Stimulated activated CD4-positive, alpha-beta T cell treated with anti-CD3 and anti-CD28 coated beads, Interleukin-1b, Interleukin-23, amount 100 ng/mL, for 1 hour (primary cell): ENCODE measurements at places on chromosomes 1 and 21.

DNA sequence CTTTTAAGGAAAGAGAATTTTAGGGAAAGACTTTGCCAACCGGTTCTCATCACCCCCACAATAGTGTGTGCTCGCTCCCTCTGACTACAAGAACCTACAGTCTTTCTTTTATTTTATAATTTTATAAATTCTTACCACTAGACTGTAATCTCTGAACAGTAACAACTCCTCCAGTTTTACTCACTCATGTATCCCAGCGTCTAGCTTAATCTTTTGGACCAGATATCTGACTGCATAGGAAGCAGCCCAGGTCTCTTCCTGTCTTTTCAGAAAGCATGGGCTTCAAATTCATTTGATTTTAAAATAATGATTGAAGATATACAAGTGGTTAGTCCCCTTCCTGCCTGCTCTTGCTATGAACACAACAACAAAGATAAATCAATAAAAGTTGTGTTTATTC is 19.0 kb upstream of the DUSP10 start:
- no peak for DNase-seq

DNA sequence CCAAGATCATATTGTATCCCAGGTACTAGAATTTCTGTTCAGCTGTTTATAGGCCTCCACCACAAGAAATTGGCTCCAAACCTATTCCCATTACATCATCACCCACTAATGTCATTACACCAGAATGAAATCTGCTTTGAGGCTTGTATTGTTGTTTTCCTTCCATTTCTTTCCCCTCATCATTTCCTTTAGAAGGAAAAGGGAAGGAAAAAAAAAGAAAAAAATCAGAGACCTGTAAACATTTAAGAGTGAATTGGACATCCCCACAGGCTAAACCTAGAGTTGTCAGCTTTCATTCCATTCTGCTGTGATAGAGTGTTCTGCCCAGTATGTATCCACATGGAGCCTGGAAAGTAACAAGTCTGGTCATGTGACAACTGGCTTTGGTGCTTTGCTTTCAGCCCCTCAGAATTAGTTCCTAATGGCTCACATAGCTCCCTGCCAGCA is 44.6 kb downstream of the NFYC start:
- DNase-seq: no peak

DNA sequence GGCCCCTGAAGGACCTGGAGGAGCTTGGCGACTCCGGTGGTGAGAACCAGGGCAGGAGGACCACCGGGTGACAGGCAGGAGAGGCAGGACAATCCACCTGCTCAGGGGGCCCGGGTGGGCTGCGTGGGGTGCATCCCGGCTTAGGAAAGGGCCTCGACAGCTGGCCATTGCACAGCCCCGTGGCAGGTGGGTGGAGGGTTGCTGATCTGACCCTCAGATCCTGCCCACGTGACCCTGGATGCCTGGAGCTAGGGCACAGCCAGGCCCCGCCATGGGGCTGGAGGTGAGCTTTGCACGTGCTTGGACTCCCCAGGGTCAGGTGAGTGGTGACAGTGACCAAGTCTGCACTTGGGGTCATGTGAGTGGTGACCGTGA is 35.5 kb upstream of the SLC19A1 start:
- no peak for DNase-seq

- DNase-seq: no peak
Measured at GRCh38 chr1:226748306-226748705, 9.2 kb upstream of the ITPKB start.

DNA sequence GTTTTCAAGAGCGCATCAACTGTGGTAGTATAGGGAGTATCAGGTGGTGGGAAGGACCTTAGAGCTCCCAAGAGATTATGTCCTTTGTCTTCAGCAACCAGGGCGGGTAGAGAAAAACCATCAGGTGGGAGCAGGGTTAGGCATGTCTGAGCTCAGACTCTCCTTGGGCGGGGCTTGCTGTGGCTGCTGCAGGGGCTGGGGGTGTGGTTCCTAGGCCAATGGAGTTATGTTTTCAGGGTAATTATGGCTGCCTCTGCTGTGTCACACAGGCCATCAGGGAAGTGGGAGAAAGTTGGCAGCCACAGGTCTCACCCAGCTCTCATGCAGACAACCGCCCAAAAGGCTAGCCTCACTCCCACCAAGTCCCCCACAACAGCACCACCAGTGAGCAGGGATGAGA is 74.9 kb downstream of the FCRL5 start:
- DNase-seq: no peak

GRCh38 chr1:94283462-94283861 is 46.1 kb upstream of the ARHGAP29 start:
- no peak for DNase-seq

GRCh38 chr1:222275729-222276465 is 272.0 kb downstream of the HHIPL2 start:
- DNase-seq: no peak

GRCh38 chr1:214438530-214438929 is 112.9 kb downstream of the PTPN14 start:
- DNase-seq: no peak

DNA sequence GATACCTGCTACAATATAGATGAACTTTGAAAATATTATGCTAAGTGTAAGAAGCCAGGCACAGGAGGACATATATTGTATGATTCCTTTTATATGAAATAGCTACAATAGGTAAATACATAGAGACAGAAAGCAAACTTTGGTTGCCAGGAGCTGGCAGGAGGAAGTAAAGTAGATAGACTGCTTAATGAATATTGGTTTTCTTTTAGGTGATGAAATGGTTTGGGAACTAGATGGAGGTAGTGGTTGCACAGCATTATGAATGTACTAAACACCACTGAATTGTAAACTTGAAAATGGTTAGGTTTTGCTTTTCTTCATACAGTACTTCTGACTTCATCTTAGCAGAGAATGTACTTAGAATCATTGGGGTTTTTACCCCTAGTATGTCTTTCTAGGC is 21.5 kb downstream of the ABCB10 start:
- no peak for DNase-seq

GRCh38 chr1:41892301-41892781 is 26.4 kb downstream of the HIVEP3 start:
- no peak for DNase-seq

DNA sequence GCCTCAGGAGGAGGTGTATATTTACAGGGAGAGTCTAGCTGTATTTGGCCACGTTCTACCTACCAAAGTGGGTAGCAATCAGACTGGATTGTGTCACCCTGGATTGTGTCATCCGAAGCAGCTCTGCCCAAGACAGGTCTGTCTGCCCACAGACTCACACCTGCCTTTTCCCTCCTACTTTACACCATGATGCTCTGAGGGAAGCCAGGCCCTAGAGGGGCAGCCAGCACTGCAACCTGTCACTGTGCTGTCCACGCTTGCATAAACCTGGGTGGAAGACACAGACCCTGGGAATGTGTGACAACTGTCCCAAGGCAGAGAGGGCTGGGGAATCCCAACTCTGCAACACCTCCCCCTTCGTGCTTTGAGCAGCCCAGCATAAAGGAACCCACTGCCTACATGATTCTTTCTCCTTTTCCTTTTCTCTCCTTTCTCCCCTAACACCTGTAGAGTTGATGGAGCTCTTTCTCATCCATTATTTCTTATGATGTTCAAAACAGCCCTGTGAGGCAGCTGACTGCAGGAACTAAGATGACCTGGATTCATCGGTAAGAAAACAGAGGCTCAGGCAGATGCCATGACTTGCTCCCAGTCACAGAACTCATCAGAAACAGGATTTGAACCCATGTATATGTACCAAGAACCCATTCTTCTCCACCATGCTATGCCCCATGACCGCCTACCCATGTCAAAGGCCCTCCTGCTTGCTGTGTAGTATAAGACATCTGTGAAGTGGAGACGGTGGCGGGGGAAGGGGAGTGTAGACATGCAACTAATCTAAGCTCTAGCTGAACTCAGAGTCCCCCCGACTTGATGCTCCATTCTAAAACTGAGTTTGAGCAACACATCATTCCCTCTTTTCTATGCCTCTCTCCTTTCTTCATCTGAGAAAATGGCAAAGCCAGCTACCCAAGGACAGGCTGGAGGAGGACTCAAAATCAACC is 55.9 kb downstream of the ITPKB start:
- DNase-seq: no peak

- no peak for DNase-seq
Measured at GRCh38 chr1:172394811-172395210, 25.7 kb upstream of the C1orf105 start.

GRCh38 chr1:244992833-244993232 is 128.5 kb upstream of the HNRNPU start:
- no peak for DNase-seq

DNA sequence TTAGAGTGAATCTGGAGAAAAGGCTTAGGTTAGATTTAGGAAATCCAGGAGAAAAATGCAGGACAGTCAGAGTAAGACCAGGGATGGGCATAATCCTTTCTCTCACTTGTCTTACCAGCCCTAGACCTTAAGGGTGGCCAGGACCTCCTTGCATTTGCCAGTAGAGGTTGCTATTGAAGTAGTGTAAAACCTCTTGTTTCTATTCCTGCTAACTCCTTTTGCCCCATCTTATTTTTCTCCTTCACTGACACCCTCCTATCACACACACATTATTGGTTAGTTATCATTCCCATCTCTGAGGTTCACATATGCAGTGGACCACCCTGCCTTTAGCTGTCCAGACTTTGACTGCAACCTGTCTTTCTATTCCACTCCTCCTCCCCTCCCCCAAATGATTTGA is 75.0 kb upstream of the MACF1 start:
- DNase-seq: no peak

DNA sequence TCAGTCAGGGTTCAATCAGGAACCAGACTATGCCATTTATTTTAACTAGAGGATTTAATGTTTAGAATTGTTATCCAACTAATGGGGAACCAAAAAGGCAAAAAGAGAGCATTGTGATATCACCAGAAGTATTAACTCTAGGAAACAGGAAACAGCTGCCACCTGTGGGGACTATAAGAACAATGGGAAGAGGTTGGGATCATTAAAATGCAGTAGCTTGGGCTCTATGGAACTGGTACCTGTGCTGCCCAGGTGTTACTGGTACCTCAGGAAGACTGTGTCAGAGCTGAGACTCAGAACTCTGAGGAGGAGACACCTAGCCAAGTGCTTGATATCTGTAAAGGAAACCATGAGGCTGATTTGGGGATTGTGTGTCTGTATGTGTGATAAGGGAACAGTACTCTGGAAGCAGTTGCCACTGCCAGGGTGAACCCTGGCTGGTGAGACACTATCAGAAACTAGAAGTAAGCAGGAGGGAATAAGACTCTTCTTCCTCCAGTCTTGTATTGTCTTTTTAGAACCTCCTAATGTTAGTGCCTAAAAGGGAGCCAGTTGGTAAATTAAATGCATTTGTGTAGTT is 49.4 kb downstream of the MAN1A2 start:
- DNase-seq: no peak

- no peak for DNase-seq
Measured at GRCh38 chr1:22319608-22320007, 132.0 kb upstream of the ZBTB40 start.

DNA sequence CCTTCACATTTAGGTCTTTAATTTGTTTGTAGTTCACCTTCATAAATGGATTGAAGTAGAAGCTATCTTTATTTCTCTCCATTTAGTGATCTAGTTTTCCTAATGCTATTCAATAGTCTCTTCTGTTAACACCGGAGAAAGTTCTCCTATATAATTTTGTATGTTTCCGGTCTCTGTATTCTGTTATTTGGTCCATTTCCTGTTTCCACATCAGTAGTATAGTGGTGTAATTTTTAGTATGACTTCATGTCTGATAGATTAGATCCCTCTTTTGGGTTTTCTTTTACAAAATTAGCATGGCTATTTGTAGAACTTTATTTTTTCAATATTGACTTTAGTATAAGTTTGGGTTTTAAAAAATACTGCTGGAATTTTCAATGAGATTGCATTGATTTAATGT is 41.6 kb upstream of the PKP1 start:
- no peak for DNase-seq

GRCh38 chr1:168333562-168334276 is 53.0 kb downstream of the TBX19 start:
- no peak for DNase-seq

DNA sequence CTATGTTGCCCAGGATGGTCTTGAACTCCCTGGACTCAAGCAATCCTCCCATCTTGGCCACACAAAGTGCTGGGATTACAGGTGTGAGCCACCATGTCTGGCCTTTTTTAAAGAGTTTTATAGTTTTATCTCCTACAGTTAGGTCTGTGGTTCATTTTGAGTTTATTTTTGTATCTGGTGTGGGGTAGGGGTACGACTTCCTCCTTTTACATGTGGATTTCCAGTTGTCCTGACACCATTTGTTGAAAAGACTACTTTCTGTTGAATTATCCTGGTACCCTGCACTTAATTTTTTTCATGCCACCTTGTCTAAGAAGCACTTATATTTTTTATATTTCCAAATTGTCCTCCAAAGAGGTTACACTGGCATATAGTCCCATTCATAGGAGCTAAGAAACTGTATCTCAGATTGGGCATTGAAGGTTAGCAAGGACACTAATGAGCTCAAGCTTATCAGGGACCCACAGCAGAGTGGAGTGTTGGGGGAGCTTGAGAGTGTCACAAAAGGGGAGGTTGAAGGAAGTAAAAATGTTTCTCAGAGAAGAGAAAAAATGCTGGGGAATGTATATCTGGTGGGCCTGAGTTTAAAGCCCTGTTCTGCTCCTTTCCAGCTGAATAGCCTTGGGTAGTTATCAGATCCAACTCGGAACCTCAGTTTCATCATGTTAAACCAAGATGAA is 23.4 kb upstream of the MEF2D start:
- no peak for DNase-seq

DNA sequence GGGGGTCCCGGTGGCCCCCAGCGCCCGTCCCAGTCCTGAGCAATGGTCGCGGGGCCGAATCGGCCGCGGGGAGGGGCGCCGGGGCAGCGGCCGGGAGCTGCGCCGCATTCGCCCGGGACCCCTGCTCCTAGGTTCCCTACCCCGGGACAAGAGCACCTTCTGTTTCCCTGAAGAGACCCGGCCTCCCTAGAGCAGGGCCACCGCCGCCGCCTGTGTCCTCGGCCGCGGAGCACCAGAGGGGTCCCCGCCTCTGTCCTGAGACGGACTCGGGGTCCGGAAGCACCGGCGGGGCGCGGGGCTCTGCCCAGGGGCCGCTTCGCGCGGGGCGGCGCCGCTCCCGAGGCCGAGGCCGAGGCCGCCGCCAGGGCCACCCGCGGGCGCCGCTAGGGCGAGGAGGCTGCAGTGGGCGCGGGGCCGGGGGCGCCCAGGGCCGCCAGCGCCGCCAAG is 157.9 kb downstream of the CASZ1 start:
- DNase-seq: no peak

DNA sequence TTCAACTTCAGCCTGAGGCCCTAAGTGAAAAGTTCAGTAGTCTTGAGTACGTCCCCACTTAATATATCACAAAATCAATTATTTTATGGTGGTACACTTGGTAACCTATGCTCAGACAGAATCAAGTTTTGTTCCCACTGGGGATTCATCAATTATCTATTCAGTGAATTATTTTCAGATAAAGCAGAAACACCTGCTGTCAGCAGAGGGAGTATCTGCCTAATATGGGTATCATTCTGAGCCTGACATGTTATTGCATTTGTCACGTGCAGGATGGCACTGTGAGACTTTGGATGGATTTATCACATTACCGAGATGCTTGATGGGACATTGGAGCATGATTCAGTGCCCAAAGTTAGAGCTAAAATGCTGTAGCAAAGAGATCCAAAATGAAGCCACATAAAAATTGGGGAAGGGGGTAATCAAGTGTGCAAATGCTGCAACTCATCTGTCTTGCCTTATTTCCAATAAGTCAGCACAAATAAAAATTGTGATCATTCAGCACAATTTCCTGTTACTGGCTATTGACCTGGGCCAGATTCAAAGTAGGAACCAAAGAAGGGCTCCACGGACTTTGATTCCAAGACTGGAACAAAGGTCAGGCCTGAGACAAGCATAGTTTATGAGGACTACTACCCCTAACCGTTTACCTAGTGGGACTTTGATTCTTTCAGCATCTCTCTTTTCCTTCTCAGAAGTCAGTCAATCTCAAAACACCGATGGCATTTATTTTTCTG is 657.6 kb downstream of the LMO4 start:
- DNase-seq: no peak
